ENCODE measurements at places on chromosomes 7 and 10.

- no peak for DNase-seq
These were observed 2.8 kb upstream of the PDK4 start for GRCh38 chr7:95599069-95599468.

GRCh38 chr7:18317941-18318340 is 177.6 kb upstream of the HDAC9 start:
- DNase-seq, result no peak

GRCh38 chr10:104242545-104242944 is 10.4 kb upstream of the CFAP43 start:
- no peak for DNase-seq

- no peak for DNase-seq
These were observed 28.4 kb upstream of the ITGA8 start for GRCh38 chr10:15748126-15748525.

DNA sequence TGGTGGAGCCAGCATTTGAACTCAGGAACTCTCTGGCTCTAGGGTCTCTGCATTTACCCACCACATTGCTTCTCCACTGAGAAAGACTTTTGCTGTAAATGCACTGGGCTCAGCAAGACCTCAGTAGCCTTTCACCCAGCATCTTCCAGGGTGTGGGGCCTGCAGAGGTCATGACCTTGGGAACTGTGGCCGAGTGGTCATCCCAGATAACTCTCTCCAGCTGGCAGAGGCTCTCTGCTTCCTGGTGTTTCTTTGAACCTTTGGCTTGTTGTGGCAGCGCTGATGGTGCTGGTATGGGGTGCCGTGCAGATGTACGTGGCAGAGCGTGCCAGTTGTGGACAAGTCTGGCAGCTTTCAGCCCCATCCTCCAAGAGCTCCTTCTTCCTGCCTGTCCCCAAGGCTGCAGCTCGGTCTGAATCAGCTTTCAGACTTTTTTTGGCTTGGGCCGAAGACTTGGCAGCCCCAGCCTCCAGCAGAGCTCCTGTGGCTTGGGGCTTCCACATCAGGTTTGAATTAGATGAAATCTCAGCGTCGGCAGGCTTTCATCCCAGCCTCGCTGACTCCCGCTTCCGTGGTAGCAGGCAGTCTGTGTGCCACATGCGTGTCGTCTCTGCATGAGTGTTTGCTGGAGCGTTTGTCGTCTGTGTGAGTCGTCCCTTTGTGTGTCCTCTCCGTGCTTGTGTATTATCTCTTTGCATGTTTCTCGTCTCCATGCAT is 21.5 kb downstream of the ADAMTS14 start:
- DNase-seq, result no peak

GRCh38 chr10:94602729-94603515 is 57.3 kb downstream of the HELLS start:
- DNase-seq, result no peak

DNA sequence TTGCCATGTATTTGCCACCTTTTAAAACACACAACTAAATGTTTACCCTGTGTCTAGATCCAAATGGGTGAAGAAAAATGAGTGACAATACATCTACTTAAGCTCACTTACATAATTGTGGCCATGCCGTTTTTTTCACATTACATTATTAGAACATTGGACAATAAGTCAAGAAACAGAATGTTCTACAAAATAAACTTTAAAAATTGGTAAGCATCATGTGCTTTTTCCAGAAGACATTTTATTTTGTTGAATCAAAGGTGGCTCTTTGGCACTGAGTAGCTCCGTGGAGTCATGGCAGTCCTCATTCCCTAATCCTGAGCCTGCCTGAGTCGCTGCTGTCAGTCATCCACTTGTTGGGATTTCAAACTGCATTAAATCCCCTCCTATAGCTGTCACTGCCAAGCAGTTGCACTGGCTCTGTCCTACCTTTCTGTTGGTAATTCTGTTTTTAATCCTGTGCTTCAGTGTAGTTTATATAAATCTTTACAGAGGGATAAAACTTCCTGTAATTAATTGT is 32.3 kb downstream of the CAV1 start:
- no peak for DNase-seq

- no peak for DNase-seq
These were observed 47.8 kb upstream of the PCLO start for GRCh38 chr7:83210479-83210878.

GRCh38 chr10:121244818-121245217 is 353.4 kb downstream of the FGFR2 start:
- DNase-seq, result no peak

DNA sequence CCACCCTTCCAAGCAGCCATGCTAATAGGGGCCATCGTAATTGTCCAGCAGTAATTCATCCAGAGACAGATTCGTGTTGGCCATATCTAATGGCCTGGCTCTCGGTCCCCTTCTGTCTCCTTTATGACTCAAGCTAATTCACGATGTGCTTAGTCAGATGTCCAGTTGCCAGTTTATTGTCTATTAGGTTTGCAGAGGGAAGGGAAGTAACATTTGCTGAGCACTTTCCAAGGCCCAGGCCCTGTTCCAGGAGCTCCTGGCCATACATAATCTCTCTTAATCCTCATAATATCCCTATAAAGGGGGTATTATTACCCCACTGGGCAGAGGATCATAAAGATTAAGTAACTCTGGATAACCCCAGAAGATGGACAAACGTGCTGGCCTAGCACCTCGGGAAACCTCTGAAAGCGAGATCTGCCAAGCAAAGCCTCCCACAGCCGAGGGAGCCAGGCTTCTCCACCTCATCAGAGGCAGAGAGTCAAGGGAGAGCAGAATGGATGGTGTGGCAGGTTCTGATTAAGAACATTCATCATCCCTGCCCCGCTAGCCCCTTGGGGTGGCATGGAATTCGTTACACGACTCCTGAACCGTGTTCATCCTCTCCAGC is 153.7 kb downstream of the PLXNA4 start:
- DNase-seq, result no peak

DNA sequence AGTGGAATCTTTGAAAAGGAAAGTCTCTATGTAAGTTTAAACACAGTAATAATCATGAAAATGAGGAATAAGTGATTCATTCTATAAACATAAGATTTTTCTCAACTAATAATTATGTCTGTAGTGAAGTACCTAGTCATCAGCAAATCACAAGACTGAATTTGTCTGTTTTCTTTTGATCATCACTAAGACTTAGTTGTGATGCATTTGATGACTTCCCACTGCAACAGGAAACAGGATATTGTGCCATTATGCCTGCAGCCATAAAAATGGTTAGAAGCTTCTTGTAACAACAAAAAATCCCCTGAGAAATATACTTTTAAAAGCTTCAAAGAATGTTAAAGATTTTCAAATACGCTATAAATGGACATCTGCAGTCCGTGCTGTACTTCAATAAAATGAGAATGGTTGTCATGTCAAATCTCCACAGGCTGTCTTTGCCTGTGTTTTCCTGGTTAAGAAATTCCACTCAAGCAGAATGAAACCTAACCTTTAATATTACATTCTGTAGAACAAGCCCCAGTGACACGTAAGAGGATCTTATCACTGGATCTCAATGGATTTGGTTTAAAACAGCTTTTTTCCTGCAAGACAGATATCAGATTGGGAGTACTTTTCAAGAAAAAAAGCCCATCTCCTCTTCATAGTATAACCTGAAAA is 1262.3 kb upstream of the PHF14 start:
- no peak for DNase-seq

DNA sequence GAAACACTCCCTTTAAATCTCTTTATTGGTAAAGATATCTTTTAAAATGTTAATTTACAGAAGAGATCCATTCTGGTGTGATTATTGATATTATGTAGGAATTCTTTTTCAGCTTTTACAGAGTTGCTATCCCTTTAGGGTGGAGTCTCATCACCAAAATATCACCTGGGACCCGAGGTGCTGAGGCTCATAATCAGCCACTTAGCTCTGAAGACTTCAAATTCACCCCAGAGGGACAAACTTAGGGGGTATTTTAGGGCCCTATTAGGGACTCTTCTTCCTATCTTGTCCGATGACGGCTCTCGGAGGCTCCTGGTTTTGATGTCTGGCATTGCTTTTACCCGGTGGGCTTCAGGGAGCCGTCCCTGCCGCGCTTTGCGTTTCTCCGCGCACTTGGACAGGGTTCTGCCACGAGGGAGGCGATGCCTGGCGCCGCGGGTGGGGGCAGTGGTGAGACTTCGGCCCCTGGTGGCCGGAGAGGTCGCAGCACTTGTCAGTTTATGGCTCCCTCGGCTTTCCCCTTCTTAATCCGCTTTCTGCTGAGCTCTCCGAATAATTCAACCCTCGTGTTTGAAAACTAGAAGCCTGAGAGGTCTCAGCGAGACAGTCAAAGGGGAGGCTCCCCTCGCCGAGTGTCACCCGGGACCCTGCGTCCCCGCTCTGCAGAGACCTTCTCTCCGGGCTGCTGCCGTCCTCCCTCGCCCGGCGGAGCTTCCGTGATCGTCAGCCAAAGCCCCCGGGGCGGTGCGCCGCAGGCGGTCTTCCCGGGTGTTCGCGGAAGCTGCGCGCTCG is 27.8 kb downstream of the RBM20 start:
- DNase-seq, result peak; percentile 75

DNA sequence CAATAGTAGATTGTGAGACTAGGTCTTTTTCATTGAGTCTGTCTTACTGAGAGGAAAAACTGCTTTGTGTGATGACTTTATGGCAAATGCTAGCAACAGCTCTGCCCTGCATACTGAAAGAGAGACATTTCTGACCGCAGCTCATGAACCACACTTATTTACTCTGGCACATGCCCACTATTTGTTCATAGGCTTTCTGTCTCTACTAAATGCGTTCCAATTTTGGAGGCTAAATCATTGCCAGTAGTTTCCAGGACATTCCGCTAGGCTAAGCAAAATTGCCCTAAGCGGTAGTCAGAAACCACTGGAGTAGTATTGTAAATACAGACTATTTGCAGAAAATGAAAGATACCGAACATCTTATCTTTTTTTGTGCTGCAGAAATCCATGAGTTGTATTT is 55.6 kb upstream of the DLX6 start:
- DNase-seq, result no peak

DNA sequence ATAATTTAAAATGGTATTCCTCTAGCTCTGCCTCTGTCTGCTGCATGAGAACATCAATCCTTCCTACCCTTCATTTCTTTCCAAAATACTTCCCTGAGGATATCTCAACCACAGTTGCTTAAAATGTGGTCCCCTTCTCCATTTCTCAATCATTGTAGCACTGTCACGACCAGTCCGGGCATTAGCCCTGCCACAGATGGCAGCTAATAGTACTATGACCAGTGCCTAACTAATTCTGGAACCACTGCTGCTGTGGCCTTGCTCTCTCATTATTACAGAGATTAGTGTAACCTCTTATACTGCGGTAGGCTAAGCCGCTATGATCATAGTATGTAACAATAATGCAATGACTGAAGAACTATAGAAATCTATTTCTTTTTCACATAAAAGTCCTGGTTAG is 66.0 kb downstream of the REEP3 start:
- DNase-seq, result no peak

GRCh38 chr7:150847536-150847935 is 4.8 kb upstream of the AOC1 start:
- DNase-seq, result no peak

DNA sequence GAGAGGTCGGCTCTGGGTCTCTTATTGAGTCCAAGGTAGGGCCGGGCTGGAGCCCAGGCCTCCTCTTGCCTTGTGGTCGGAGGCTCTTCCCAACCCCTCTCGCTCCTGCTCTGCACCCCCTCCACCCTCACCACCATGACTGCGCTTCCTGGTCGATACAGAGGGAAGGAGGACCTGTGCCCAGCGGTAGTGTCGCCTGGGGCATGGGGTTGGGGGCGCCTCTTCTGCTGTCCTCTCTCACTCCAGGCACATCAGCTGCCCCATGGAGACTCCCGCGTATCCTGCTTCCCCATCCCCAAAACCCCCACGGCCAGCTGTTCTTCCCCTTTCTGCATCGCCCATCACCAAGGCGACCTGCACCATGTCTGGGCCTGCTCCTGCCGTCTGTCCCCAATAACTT is 44.4 kb downstream of the TMEM270 start:
- no peak for DNase-seq

DNA sequence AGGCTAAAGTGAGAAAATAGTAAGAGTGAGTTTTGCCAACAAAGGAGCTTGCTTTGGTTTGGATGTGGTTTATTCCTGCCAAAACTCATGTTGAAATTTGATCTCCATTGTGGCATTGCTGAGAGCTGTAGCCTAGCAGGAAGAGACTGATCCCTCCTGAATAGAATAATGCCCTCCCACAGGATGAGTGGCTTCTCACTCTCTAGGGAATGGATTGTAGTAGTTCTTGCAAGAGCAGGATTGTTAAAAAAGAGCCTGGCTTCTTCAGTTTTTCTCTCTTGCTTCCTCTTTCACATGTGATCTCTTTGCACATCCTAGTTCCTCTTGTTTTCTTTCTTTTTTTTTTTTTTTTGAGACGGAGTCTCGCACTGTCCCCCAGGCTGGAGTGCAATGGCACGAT is 34.4 kb downstream of the ASAH2 start:
- no peak for DNase-seq

GRCh38 chr10:70461397-70462348 is 16.9 kb upstream of the PALD1 start:
- peak; percentile 67 for DNase-seq

DNA sequence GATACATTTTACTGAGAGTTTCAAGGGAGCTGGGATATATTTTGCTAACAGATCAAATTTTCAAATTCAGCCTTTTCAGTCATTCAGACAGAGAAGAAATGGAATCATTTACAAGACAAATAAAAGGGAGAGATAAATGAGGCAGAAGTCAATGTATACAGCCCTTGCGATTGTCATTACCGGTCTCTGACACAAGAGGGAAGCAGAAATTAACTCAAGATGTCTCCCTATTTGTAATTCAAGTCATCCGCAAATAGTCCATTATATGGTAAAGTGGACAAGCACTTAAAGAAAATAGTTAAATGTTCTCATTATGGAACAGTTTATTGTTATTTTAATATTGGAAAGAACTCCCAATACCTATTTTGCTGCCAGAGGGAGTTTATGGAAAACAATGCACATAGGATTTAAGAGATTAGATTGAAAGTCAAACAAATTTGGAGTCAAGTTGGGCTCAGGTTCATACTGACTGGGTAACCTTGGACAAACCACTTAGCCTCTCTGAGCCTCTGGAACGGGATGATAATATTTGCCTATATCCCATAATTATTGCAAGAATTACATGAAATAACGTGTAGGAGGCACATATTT is 89.3 kb upstream of the PRKCQ start:
- peak; percentile 28 for DNase-seq

DNA sequence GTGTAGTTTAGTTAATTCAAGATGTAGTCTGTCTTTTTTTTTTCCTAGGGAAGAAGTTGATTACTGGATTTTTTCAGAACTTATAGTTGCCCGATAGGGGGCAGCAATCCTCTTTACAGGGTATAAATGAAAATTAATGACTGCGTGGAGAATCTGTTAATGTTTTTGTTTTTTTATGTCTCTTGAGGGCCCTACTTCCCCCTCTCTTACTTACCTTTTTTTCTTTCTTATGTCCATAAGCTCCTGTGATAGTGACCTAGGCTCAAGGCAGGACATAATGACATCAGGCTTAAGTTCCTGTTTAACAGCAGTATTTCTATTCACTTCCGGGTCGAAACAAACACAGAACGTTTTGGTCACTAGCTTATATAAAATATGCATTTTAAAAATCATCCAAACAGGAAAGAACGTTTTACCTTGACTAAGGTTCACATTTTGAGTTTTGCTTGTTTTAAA is 18.8 kb downstream of the CDC123 start:
- peak; percentile 49 for DNase-seq

GRCh38 chr7:11213266-11213665 is 239.6 kb downstream of the PHF14 start:
- no peak for DNase-seq

- no peak for DNase-seq
These were observed 60.7 kb downstream of the CD36 start for GRCh38 chr7:80699045-80699638.

- DNase-seq, result no peak
These were observed 12.5 kb upstream of the IL2RA start for GRCh38 chr10:6074489-6075301.

GRCh38 chr7:25126751-25127150 is 1.7 kb upstream of the CYCS start:
- DNase-seq, result no peak
